GF-D8 (cell line): ENCODE measurements at places on chromosomes 1 and 21.

DNA sequence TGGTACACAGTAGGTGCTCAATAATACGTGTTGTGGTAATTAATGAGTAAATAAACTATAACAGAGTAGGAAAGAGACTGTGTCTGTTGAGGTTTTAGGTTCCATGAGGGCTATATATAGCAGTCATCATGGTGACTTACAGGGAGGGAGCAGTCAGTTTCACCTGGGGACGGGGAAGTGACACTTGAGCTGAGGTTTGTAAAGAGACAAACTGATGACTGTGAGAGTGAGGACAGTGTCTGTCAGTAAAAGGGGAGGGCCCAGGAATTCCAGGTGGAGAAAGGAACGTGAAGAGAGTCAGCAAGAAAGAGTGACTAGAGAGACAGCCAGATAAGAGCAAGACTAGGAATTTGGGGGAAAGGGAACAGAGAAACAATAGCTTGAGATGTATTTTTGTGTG, 30.2 kb downstream of the ABCA4 start:
- no peak for DNase-seq

DNA sequence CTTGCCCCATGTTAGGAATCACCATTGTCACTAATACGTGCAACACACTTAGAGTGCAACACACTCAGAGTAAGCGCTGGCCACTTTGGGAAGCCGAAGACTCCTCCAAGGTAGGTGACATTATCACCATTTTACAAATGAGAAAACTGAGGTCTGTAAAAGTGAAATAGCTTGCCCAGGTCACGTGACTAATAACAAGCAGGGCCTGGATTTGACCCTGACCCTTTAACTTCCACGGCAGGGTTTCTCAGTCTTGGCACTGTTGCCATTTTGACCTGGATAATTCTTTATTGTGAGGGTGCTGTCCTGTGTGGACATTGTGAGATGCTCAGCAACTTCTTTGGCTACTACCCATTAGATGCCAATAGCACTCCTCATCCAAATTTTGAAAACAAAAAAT, 7.8 kb upstream of the GPR88 start:
- no peak for DNase-seq

DNA sequence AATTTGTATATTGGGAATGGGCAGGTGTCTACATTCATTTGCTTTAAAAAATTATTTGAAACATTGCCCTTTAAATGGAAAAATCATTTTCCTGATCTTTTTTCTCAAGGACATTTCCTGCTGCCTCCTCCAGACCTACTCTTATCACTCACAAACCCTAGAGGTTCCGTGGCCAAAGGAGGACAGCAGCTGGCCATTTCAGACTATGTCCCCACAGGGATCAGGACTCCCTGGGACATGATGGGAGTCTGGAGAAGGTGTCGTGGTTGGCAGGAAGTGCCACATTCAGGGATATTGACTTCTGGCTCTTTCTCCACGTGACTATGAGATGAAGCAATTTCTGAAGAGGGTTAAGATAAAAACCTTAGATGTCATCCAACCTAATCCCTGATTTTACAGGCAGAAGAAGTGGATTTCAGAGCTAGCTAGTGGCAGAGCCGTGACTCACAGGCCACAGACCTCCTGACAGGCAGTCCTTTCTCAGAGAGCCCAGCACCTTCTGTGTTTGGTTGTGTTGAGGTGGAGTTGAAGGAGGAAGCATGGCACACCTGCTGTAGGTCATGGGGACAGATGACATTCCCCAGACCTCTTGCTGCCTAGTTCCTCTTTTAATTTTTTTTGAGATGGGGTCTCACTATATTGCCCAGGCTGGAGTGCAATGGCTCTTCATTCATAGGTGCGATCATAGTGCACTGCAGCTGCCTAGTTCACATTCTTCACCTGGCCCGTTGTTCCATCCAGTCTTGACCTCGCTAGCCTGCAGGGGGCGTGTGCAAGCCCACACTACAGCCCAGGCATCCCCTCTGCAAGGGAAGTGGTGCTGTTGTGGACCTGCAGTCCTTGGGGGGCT, 25.5 kb upstream of the IL10 start:
- DNase-seq: no peak

GRCh38 chr1:179883040-179883744, 1.1 kb downstream of the TOR1AIP1 start:
- DNase-seq: peak; percentile 65

GRCh38 chr1:47745715-47746609, 251.2 kb downstream of the TRABD2B start:
- no peak for DNase-seq
